Stimulated activated CD8-positive, alpha-beta memory T cell treated with anti-CD3 and anti-CD28 coated beads, Interleukin-15, amount 100 ng/mL, for 24 hours (primary cell): ENCODE measurements at places on chromosomes 5 and 9.

DNA sequence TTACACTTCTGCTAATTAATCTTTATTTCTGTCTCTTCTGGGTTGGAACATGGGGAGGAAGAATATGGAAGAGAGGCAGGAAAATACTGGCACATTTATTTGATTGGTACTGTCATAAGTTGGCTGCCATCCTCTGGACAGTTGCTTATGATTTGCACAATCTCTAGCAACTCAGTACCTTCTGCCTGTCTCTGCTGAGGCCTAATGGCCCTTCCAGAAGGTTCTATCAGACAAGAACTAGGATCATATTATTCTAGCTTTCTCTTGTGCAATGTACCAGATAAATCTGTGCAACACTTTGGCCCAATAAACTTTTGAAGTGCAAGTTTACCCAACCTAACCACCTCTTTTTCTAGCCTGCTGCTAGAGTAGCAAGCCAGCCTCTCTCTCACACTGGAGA is 335.0 kb downstream of the ARRDC3 start:
- no peak for DNase-seq

DNA sequence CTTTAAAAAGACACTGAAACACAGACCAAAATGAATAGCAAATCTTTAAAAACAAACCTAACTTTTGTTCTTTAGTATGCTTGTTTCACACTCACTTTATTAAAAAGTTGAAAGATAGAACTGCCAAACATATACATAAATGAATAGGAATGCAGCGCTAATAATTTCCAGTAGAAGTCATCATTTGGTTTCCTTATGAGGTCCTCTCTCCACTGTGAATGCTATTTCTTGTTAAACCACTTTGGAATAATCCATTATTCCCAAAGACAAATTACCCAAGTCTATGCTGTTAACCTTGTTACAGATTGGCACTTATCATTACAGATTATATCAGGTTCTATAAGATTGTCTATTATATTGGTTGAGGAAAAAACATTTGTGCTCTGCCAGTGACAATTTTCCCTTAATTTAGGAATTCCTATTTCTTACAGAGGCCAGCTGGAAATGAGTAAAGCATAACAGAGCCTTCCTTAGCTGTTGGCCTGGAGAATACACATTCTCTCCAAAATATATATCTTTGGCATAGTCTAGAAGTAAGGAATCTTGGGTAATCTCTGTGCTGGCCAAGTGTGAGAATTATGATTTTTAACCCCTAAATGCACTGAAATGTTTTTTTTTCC is 29.3 kb upstream of the MINAR2 start:
- no peak for DNase-seq

- no peak for DNase-seq
These were observed 72.3 kb upstream of the ERCC6L2 start for GRCh38 chr9:95803197-95803596.

DNA sequence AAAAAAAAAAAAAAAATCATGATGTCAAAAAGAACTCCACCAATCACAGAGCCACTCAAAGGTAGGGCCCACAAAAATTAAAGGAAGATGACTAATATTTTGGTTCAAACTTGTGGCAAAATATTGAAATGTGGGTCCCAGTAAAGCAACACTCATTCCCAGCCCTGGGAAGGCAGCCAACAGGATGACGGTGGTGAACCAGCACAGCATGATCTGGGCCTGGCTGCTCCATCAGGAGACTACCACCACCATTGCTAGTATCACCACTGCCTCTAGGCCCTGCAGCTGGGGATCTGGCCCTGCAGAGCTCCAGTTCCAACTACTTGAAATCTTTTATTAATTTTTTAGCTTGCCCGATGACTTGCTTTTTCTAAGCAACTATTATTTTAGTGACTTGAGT is 206.8 kb upstream of the ITGA1 start:
- DNase-seq, result no peak

DNA sequence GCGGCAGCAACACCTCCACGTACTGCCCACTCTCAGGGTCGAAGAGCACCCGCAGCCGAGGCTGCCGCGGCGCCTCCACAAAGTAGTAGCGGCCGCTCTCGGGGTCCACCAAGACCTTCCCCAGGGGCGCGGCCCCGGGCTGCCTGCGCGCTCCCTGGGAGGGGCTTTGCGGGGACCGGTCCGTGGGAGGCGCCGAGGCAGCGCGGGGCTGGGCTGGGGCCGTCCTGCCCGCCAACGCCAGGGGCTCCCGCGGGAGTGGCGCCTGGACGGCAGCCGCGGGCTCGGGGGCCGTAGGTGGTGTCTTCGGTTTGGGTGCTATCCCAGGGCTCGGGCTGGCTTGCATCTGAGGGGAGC is 2.6 kb upstream of the MZB1 start:
- no peak for DNase-seq

- no peak for DNase-seq
These were observed 29.6 kb downstream of the MAML1 start for GRCh38 chr5:179762079-179762780.

DNA sequence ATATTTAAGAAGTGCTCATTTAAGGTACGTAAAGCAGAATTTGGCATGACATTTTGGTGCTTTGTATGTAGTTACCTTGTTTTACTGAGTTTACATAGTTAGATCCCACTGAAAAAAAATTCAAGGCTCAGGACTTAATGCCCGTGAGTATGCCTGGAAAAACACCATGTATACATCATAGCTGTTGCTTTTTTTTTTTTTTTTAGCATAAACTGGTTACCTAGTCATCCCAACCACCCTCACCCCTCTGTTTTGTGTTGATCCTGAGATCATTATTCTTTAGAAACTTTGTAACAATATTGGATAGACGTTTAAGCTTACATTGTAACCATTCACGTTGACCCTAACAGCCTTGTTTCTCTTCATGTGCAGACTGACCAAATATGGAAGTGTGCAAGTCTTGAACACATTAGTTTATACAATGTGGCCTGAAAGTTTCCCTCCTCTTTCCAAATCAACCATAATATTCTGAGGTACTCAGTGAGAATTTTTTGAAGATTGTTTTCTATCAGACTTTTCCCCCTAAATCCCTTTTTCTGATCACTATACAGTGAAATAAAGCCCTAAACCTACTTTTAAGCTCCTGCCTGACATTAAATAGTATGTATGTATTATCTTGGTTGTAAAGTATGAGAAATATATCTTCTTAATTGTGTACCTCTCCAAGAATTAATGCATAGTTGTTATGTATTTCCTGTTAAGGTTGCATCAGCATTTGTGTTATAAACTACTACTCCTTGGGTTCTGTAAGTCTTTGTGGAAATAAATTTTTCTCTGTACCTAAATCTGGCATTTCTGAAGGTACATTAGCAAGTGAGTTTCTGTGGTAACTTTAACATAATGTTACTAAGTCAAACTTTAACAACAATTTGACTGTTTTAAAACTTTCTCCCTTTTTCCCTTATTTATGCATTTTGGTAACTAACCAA is 4.4 kb downstream of the RABGAP1 start:
- DNase-seq, result no peak
